Left lung (tissue), 14 donors: ENCODE measurements at places on chromosomes 7 and 10. TPM values are rescaled to one million over a fixed set of nuclear protein-coding genes. Genes with fewer than 3 reads are reported as not detected.

The HYAL4 gene
- total RNA-seq = not detected

DNA sequence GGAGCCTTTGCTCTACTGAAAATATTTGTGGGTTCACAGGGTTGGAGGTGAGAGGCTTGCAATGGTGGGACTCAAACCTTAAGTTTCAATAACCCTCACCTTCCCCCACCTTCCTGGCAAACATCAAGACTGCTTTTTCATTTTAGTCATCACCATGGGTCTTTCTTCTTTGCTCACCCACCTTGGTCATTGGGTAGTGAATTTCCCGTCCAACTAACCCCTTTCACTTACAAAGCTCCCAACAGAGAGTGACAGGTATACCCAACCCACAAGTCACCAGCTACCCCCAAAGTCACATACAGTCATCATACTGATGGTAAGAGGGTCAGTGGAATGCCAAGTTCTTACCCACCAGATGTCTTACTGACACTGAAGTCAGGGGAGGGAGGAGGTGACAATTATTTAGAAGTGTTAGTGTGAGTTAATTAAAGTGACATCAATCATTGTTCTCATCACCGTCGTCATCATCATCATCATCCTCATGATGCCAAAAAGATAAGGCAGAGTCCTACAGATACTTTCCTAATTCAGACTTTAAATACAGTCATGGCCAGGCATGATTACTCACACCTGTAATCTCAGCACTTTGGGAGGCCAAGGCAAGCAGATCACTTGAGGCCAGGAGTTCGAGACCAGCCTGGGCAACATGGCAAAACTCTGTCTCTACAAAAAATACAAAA, 49.0 kb downstream of the PIK3AP1 start:
- H3K27ac ChIP-seq = peak overlapping the region; percentile 90
- no peak overlapping the region for H3K4me3 ChIP-seq
- no peak for DNase-seq

The CNPY1 gene
- not detected for total RNA-seq

GRCh38 chr7:10707519-10707918, 266.2 kb upstream of the PHF14 start:
- H3K36me3 ChIP-seq = no peaks in the 10 kb centered on the region
- no peaks in the 10 kb centered on the region for H3K27me3 ChIP-seq
- no peaks in the 10 kb centered on the region for H3K4me1 ChIP-seq
- H3K4me3 ChIP-seq = no peak overlapping the region
- no peak overlapping the region for H3K27ac ChIP-seq

GRCh38 chr10:96656198-96656577, 64.1 kb downstream of the PIK3AP1 start:
- no peak overlapping the region for H3K27ac ChIP-seq
- H3K36me3 ChIP-seq = no peaks in the 10 kb centered on the region
- H3K27me3 ChIP-seq = no peaks in the 10 kb centered on the region
- H3K4me3 ChIP-seq = no peak overlapping the region
- no peaks in the 10 kb centered on the region for H3K4me1 ChIP-seq
